Liver (tissue), 10 donors: ENCODE measurements at places on chromosomes 7 and 10. TPM values are rescaled to one million over a fixed set of nuclear protein-coding genes. Genes with fewer than 3 reads are reported as not detected.
A peak's percentile ranks its signal among the peaks of the same experiment; 100 is the strongest.

DNA sequence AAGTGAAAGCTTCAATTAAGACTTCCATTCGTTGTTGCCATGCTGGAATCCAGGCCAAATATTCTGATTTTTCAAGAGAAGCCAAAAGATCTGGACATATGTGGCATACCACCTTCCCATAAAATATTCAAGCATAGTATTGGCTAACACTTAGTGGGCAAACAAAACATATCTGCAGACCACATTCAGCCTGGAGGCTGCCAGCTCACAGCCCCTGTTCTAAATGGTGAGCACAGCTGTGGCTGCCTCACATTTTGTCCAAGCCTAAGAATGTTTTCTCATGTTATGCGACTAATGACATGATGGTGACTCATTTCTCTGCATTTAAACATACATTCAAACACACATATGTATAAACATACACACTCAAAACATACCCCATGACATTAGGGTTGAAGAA lies 10.6 kb upstream of the CALU start:
- H3K4me1 ChIP-seq, result no peaks in the 10 kb centered on the region
- no peaks in the 10 kb centered on the region for H3K36me3 ChIP-seq
- H3K4me3 ChIP-seq, result no peak overlapping the region
- no peak overlapping the region for H3K27ac ChIP-seq
- DNase-seq, result no peak

DNA sequence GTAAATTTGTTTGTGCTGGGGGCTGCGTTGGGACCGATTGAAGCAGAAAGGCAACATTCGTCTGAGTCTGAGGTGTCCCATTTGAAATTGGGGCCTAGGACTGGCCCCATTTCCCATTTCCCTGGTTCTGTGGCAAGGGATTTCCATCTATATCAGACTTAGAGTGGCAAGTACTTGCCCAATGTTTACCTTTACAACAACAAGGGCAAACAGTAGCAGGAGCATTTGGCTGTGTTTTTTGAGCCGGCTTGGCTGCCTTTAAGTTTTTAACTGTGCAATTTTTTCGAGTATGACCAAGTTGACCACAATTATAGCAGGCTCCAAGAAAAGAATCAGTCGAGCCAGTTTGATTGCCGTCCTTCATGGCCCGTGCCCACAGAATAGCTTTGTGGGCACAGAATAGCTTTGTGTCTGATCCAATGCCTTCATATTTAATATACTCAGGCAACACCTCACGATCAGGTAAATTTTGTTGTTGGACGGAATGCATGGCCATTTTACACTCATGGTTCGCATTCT lies 4.7 kb upstream of the CYP17A1 start:
- no peaks in the 10 kb centered on the region for H3K36me3 ChIP-seq
- H3K27ac ChIP-seq, result no peak overlapping the region
- H3K4me3 ChIP-seq, result no peak overlapping the region
- peaks cover 7% of the 10 kb centered on the region for H3K4me1 ChIP-seq
- H3K27me3 ChIP-seq, result no peaks in the 10 kb centered on the region
- DNase-seq, result no peak

Gene ZNF786
- 5.9 TPM for total RNA-seq

Gene KCNIP2
- total RNA-seq, result 2.0 TPM

GRCh38 chr7:75993689-75994387 lies 557 bp downstream of the TMEM120A start:
- peak; percentile 68 for DNase-seq
- H3K27ac ChIP-seq, result peak overlapping the region; percentile 93
- H3K36me3 ChIP-seq, result peaks cover 4% of the 10 kb centered on the region
- H3K4me1 ChIP-seq, result peaks cover 51% of the 10 kb centered on the region

GRCh38 chr10:99451981-99452380 lies 21.6 kb upstream of the GOT1 start:
- H3K4me1 ChIP-seq, result peaks cover 11% of the 10 kb centered on the region
- DNase-seq, result no peak
- no peak overlapping the region for H3K4me3 ChIP-seq
- no peaks in the 10 kb centered on the region for H3K27me3 ChIP-seq
- H3K27ac ChIP-seq, result no peak overlapping the region

Gene VSTM2A
- not detected for total RNA-seq

Gene ARL3
- 1.0 TPM for total RNA-seq

GRCh38 chr10:18325889-18326531 lies 185.8 kb downstream of the CACNB2 start:
- H3K36me3 ChIP-seq, result no peaks in the 10 kb centered on the region
- no peak overlapping the region for H3K4me3 ChIP-seq
- no peak overlapping the region for H3K27ac ChIP-seq
- H3K27me3 ChIP-seq, result no peaks in the 10 kb centered on the region

- no peak overlapping the region for H3K27ac ChIP-seq
- H3K36me3 ChIP-seq, result no peaks in the 10 kb centered on the region
- H3K4me3 ChIP-seq, result no peak overlapping the region
- peaks cover 3% of the 10 kb centered on the region for H3K4me1 ChIP-seq
- no peaks in the 10 kb centered on the region for H3K27me3 ChIP-seq
- DNase-seq, result no peak
These were observed 115.9 kb upstream of the EEPD1 start for GRCh38 chr7:36037121-36037662.

- peak overlapping the region; percentile 19 for H3K27ac ChIP-seq
- no peaks in the 10 kb centered on the region for H3K36me3 ChIP-seq
- DNase-seq, result no peak
- H3K4me1 ChIP-seq, result peaks cover 29% of the 10 kb centered on the region
These were observed 2.4 kb downstream of the CHST12 start for GRCh38 chr7:2405601-2406345.

Gene FANK1
- not detected for total RNA-seq

Gene DGKI
- 0.33 TPM for total RNA-seq

DNA sequence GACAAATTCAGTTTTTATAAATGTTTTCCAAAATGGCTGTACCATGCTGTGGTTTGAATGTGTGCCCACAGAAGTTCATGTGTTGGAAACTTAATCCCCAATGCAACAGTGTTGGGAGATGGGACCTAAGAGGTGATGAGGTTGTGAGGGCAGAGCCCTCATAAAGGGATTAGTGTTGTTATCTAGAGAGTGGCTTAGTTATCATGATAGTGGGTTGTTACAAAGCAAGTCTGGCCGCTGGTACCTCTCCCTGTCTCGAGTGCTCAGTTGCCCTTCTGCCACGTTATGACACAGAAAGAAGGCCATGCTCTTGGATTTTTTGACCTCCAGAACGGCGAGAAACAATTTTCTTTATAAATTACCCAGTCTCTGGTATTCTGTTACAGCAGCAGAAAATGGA lies 119.0 kb downstream of the BTAF1 start:
- no peak overlapping the region for H3K4me3 ChIP-seq
- no peaks in the 10 kb centered on the region for H3K27me3 ChIP-seq
- H3K36me3 ChIP-seq, result peaks cover 2% of the 10 kb centered on the region
- H3K27ac ChIP-seq, result no peak overlapping the region

- H3K4me3 ChIP-seq, result no peak overlapping the region
- H3K36me3 ChIP-seq, result no peaks in the 10 kb centered on the region
- no peaks in the 10 kb centered on the region for H3K27me3 ChIP-seq
- no peak for DNase-seq
These were observed 84.5 kb downstream of the PIP4K2A start for GRCh38 chr10:22629852-22630233.

GRCh38 chr10:73641328-73642060 lies at the start of gene MYOZ1:
Gene MYOZ1, minus strand, starts transcription at chr10:73641474. Its CDS starts 1,457 bp downstream, at chr10:73640017.
- no peaks in the 10 kb centered on the region for H3K27me3 ChIP-seq
- DNase-seq, result no peak
- no peaks in the 10 kb centered on the region for H3K4me1 ChIP-seq

Gene KDM7A
- 27.5 TPM for total RNA-seq
